ENCODE measurements at places on chromosomes 12 and 14.

GRCh38 chr12:133156125-133156690 lies 25.1 kb upstream of the ZNF268 start:
- no peak for DNase-seq

DNA sequence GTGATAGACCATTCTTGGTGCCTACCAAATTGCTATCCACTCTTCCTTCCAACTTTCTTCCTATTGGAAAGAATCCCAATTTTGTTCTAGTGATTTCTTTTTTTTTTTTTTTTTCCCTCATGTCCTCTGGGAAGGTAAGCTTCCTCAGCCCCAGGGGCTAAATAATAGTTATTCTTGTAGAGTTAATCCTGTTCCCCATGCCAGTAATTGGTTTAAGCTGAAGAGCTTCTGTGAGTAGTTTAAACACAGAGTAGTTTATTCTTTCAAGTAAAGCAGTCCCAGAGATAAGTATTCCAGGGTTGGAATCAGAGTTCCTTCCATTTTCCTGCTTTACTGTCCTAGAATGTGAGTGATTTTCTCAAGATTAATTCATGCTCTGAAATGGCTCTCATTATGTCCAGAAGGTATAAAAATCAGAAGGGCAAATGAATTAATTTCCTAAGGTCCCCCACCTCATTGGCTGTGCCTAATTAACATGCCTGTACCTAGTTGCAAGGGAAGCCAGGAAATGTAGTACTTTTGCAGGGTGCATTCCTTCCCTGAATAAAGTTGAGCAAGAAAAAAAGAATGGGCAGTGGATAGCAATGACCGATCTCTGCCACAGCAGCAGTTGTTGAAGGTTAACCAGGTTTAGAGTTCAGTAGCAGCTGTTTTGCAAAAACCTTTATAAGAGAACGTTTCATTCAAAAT lies 97.8 kb downstream of the PLEKHA5 start:
- DNase-seq: no peak

DNA sequence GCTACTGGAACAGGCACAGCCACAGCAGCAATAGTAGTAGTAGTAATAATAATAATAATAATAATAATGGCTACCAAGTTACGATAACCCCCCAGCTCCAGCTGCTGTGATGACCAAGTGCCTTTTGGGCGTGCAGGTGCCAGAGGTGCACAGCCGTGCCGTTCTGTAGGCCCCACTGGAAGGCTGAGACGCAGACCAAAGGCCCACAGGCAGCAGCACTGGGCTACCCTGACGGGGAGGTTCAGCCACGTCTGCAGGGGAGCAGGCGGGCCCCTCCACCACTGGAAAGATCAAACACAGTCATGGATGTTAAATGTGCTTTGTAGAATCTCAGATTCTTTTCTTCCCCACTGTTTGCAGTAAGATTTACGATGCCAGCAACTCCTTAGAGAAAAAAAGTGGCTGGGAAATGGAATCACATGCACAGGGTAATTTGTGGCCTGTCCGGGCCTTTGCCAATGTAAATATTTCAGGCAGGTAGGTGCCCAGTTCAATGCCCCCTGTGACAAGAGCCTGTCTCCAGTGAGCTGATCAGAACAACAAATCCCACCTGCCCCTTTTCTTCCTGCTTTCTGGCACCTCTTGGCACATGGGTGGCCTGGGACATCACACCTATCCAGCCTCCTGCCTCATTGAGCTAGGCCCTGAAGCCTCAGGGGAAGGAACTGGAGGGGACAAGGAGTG lies 32.6 kb downstream of the CCDC85C start:
- no peak for DNase-seq

- no peak for DNase-seq
These were observed 51.0 kb downstream of the FGD4 start for GRCh38 chr12:32450363-32450762.

DNA sequence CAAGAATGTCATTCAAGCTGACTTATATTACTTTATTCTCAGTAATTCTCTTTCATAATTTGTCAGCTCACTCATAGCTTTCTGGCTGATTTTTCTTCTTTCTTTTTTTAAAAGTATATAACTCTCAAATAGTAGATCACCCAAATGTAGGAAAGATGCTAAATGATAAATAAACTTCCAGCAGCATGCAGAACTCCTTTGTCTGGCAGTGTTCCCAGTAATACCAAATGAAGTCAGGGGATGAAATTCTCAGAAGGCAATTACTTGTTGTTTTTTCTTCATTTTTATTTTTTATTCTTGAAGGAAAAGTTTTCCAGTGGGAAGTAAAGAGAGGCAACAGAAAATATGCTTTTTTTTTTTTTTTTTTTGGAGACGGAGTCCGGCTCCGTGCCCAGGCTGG lies 133.3 kb upstream of the SLCO1C1 start:
- DNase-seq: no peak

DNA sequence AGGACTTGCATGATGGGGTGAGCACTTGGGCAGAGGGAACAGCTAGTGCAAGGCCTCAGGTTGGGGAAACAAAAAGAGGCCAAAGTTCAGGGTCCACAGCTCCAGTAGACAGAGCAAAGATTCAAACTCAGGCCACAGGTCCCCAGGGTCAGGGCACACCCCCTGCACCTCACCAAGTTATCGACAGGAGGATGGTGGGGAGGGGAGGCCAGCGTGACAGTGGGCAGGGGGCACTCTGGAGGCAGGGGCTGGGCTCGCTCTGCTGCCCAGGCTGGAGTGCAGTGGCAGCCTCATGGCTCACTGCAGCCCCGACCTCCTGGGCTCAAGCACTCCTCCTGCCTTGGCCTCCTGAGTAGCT lies 32.4 kb upstream of the ULK1 start:
- no peak for DNase-seq

DNA sequence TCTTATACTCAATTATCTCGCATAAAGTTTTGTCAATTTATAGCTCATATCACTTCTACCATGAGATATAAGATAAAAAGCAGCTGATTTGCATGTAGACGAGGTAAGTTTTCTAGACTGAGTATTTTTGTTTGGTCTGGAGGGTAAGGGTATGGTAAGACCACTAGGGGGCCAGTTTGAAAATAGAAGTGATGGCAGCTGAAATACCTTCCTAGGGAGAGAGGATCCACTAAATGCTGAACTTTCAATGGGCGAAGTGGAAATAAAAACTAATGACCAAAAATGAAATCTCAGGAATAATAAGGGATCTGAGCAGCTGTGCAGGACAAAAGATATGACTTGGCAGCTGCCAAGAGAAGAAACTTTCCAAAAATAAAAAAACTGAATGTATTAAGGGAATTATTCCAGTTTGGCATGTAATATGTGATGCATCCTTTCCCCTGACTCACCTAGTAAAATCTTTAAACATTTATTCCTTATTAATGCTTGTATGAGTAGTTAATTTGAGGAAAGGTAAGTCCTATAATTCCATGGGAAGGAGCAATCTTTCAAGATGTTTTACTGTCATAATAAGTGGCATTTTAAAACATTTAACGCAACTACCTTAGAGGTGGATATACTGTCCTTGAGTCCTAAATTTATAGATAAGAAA lies 754.5 kb downstream of the C12orf50 start:
- peak; percentile 13 for DNase-seq

- DNase-seq: no peak
These were observed 10.4 kb upstream of the ENDOU start for GRCh38 chr12:47735649-47736048.

DNA sequence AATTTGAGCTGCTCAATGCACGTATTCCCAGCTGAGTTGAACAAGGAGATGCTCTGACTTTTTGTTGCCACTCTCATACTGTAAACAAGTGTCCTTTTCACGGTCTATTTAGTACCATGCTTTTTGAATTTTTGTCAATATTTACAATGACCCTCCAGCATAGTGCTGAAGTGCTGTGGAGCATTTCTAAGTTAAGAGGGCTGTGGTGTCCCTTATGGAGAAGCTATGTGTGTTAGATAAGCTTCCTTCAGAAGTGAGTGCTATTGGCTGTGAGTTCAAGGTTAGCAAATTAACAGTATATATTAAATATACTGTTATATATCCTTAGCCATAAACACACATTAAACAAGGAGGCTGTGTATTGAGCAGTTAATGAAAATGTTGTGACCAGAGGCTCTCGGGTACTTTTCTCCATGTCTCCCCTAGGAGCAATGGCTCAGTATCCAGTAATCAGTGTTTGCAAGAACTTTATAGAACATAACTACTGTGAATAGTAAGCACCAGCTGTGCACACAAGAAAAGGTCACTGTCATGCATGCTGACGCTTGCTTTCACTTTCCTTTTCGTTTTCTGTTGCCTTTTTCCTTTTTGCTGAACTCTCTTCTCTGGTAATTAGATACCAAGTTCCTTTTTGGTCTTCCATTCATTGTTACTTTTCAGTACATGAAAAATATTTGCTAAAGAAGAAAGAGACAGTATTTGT lies 187.2 kb upstream of the NEDD1 start:
- DNase-seq: no peak

DNA sequence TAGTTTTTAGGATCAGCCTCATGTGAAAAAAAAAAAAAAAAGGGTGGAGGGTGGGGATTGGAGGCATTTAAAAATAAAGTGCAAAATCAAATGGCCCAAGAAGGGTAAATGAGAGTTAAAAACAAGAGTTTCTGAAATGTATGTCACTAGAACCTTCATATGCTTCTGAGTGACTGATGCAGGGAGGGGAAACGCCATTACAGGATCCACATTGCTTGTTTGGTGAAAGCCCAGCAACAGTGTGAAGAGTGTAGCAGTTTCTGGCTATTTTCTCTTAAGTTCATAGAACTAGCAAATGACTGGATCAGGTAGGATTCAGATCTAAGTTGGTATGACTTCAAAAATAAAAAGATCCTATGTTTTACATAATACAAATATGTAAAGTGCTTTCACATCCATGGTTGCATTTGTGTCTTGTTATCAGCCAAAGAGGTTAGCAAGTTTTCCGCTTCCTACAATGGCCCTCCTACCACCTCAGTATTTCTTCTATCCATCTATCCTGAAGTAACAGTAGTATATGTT lies 2.9 kb downstream of the CHPT1 start:
- peak; percentile 50 for DNase-seq

GRCh38 chr14:67856827-67857226 lies 37.2 kb downstream of the RAD51B start:
- no peak for DNase-seq

DNA sequence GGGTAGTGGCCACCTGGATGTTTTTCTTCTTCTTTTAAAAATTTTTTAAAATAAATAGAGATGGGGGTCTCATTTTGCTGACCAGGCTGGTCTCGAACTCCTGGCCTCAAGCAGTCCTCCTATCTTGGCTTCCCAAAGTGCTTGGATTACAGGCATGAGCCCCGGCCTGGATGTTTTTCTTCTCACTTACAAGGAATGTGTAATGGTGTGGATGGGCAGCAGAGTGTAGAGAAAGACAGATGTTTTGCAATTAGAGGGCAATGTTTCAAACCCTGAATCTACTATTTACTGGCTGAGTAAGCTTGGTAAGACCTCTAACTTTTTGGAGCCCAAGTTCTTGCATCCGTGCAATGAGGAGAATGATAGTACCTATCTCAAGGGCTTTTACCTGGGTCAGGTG lies 48.1 kb downstream of the ADCK1 start:
- no peak for DNase-seq

- DNase-seq: no peak
These were observed 8.1 kb downstream of the CORO1C start for GRCh38 chr12:108722992-108723766.

DNA sequence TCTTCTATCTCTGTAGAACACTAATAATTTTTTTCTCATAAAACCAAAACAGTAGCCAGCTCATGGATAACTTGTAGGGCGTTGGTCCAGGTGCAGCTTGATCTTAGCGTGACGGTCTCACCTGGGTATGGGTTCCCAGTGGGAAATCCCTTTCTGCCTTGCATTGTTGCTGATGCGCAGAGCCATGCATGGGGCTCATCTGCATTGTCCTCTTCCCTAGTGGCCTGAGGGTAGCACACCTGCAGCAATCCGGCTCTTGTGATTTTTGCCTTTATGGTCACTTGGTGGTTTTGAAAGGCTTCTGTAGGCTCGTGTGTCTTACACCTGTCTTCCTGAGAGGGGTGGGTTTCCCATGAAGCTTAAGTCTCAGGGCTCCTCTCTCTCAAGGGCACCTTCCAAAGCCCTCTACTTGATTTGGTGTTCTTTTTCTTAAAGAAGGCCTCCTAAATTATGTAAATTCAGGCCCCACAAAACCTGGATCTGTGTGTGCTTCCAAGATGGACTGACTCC lies 130.6 kb downstream of the PRKCH start:
- DNase-seq: no peak

- DNase-seq: peak; percentile 87
These were observed 249.9 kb downstream of the DPF3 start for GRCh38 chr14:72644038-72644437.

DNA sequence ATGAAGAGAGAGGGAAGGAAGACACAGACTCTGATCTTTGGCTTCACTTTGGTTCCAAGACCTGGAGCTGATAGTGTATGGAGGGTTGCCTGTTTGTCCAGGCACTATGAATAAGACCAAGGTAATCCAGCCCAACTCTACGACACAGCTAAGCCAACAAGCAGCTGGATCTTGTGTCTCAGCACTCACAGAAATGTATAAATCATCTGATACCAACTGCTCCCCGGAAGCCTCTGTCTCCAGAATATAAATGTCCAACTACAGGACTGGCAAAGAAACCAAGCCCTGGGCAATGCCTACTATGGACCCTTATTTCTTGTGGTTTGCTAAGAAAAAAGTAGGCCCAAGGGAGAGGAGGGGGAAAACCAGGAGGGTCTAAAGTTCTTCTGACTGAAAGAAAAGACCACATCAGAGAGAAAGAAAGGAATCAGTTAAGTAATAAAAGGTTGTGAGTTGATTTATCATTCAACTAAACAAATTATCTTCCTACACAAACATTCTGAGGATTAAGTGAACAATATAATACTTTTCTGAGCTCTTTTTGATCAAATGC lies 204.0 kb downstream of the DAD1 start:
- DNase-seq: no peak

GRCh38 chr12:116502141-116502725 lies 56.9 kb upstream of the MAP1LC3B2 start:
- no peak for DNase-seq

DNA sequence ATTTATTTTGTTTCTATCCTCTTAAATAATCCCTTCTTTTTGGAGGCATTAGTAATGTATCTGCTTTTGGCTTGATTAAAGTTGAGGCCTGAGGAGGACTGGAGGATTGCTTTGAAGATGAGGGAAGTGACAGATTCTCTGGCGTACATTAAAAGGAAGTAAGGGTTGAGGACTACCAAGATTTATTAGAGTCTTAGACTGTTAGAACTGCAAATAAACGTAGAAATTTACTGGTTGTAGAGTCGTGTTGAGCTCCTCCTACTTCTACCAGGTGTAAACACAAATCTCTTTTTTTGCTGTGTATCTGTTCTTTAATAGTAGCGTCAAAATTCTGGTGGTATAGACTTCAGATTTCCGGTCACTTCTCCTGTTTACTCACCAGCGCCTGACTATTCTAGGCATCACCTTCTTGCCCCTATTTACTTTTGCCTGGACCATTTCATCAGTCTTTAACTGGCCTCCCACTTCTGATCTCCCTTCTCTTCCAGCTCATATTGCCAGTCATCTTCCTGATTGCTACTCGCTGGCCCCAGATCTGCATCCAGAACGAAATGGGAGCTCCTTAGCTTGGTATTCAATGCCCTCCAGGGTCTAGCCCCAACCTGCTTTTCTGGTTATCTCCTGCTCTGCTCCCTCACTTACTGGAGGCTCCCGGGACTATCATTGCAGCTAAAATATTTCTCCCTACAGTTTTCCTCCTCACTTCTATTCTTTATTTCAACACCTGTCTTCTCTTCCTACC lies 8.4 kb upstream of the EID3 start:
- no peak for DNase-seq

GRCh38 chr12:88643685-88644084 lies 63.4 kb upstream of the KITLG start:
- DNase-seq: no peak

GRCh38 chr14:32567543-32568384 lies 238.7 kb downstream of the AKAP6 start:
- DNase-seq: no peak
